ENCODE measurements at places on chromosomes 3 and 15. TPM values are rescaled to one million over a fixed set of nuclear protein-coding genes. Genes with fewer than 3 reads are reported as not detected.

SLC22A13 gene
- 0.45 TPM for total RNA-seq

DNA sequence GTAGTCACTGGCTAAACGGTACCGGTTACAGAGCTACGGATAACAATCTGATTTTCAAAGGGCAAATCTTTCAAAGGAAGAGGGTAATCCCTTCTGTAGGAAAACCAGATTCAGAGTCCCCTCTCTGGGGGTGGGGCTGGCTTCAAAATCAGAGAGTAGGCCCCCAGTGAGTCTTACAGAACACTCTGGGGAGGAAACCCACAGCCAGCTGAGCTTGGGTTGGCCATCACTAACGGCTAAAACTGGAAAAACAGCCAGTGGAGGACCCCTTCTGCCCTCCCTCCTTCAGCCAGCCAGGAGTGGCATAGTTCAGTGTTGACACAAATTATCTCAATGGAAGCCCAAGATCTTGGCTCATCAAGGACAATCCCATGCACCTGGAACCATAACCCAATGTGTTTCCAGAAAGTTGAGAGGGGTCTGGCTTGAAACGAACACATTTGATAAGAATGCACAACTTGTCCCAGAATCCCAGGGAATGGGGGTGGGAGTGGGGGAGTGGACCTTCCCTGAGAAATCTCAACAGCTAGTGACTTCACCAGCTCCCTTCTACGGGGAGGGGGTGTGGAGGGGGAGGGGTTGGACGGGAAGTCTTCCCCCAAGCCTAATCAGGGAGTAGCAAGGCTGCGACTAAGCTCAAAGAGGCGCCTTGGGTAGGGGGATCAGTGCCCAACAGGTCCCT is 1.0 kb downstream of the RASL12 start:
- no peak for DNase-seq

DNA sequence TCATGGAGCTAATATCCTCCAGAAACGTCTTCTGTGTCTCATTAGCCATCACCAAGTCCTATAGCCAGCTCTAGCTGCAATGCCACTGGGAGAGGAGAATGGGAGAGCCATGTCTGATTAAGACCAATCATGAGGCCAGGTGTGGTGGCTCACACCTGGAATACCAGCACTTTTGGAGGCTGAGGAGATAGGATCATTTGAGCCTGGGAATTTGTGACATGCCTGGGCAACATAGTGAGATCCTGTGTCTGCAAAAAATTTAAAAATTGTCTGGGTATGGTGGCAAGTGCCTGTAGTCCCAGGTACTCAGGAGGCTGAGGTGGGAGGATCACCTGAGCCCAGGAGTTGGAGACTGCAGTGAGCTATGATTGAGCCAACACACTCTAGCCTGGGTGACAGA is 13.1 kb downstream of the MGLL start:
- no peak for DNase-seq

GRCh38 chr15:91456921-91457320 is 356.9 kb downstream of the SV2B start:
- DNase-seq, result peak; percentile 7

- peak; percentile 47 for DNase-seq
Measured at GRCh38 chr3:46122091-46122490, 86.0 kb downstream of the CCR1 start.

AHSG gene
- not detected for total RNA-seq

- DNase-seq, result no peak
Measured at GRCh38 chr3:12994357-12994606, 78.9 kb downstream of the IQSEC1 start.

- peak; percentile 92 for DNase-seq
Measured at GRCh38 chr3:54951405-54951804, 23.5 kb upstream of the LRTM1 start.

GRCh38 chr3:172140499-172141391 is 101.4 kb downstream of the FNDC3B start:
- peak; percentile 98 for DNase-seq

ATP13A5 gene
- not detected for total RNA-seq

THSD4 gene
- 50.9 TPM for total RNA-seq

DNA sequence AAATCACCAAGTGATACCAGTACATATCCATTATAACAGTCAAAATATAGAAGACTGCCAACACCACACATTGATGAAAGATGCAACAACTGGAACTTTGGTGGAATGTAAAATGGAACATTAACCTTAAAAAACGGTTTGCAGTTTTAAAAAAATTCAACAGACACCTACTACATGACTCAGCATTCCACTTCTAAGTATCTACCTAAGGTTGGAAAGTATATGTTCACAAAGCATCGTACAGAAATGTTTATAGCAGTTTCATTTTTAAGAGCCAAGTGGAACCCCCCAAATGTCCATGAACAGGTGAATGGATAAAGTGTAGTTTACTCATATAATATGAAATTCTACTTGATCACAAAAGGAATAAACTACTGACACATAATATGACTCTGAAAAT is 314.7 kb upstream of the ARRDC4 start:
- no peak for DNase-seq

GRCh38 chr15:53447742-53448141 is 311.7 kb downstream of the WDR72 start:
- no peak for DNase-seq

GRCh38 chr15:63891079-63891767 is 57.5 kb upstream of the HERC1 start:
- peak; percentile 75 for DNase-seq

GRCh38 chr3:150930839-150931238 is 25.6 kb upstream of the MINDY4B start:
- no peak for DNase-seq

DNA sequence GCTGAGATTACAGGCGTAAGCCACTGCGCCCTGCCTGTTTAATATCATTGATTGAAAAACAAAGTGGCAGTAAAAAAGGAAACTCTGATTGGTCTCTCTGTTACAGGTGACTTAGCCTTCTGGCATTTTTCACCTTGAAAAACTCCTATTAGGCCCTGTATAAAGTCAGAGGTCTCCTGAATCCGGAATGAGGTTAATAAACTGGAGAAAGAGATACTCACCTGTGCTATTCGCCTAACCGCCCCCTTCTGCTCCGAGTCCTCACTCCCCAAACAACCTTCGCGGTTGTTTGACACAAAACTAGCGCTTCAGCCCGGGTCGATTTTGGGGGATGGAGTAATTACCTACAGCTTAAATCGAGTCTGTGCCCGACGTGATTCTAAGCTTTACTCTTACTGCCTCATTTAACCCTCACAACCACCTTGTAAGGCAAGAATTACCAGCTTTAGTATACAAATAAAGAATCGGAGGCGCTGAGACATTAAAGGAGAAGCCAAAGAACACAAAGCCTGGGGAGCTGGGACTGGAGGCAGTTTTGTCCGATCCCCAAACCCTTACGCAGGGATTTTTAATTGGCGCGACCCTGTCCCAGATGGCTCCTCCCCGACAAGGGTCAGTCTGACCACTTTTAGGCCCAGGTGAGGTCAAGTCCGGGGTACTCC is 441 bp downstream of the CEP70 start:
- DNase-seq, result no peak

GRCh38 chr15:84151205-84151931 is 84.2 kb upstream of the GOLGA6L4 start:
- no peak for DNase-seq

GRCh38 chr3:140258222-140258724 is 323.3 kb downstream of the CLSTN2 start:
- DNase-seq, result peak; percentile 6

DNA sequence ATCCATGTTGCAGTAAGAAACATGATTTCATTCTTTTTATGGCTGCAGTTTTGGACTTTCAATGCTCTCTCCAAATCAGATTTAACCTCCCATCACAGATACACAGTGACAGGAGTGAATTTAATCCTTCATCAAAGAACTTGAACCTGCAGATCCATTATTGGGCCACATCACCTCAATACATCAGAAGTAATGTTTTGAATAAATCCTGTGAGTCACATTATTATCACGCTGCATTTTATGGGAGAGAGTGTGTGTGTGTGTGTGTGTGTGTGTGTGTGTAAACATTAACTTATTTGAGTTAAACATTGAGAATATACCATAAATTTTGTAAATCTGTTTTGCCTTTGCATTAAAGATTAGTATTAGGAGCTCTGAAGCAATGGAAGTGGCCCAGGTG is 316.7 kb downstream of the FOXP1 start:
- DNase-seq, result no peak

- no peak for DNase-seq
Measured at GRCh38 chr3:189883113-189883753, 237.5 kb downstream of the P3H2 start.

DNA sequence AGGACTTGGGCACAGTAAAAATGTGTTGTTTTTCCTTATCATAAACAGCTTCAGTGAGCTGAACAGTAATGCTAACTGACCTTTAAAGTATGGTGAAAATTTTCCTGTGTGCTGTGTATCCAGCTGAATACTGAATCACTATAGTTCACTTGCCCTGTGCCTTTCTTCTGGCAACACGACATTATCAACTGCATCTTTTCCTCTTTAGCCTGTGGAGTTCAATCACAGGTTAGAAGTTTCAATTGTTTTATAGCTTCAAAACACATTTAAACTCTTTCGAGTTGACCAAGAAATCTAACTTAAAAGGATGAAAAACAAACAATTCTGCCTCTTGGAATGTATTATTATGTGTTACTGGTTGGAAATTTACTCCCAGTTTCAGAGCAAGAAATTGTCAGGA is 1120.7 kb upstream of the ALCAM start:
- no peak for DNase-seq

Measured in fibroblast of the aortic adventitia (primary cell).